ENCODE measurements at places on chromosomes 1 and 21.

DNA sequence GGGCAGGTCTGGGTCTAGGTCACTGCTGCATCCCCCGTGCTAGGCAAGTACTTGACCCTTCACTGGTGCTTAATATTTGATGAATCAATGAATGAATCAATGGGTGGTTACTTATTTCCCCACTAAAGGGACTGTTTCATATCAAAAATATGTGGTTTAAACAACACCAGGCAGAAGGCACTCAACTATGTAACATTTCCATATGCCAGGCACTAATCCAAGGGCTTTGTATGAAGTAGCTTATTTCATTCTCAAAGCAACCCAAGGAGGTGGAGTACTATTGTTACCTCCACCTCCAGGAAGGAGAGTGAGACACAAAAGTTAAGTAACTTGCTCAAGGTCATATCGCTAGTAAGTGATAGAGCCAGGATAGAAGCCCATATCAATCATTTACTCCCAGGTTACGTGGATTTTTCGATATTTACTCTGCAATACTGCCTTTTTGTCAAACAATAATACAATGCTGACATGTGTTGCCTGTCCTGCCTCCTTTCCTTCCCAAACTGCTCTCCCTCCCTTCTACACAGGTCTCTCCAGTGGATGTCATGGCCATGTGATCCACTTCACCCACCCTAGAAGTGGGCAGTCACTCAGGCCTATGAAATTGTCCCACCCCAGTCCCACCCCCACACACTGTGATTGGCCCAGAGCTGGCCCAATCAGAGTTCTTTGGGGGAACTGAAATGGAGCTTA is 142.8 kb downstream of the ETS2 start:
- DNase-seq = no peak

GRCh38 chr1:198754670-198755069 is 115.8 kb downstream of the PTPRC start:
- no peak for DNase-seq

DNA sequence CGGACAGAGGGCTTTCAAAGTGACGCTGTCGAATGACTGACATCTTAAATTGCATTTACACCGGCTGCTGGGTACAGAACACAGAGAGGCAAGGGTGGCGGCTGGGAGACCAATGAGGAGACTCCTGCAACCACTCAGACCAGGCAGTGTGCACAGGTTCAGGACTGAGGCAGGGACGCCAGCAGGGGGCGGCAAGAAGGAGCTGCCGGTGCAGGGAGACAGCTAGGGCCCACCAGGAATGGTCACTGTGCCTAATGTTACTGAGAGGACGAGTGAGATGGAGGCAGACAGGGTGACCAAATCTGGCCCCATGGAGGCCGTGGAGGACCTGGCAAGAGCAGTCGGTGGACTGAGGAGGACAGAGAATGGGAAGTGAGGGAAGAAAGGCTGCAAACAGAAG is 23.5 kb downstream of the GLIS1 start:
- no peak for DNase-seq

- DNase-seq = no peak
Observed at GRCh38 chr21:37455504-37455911, 88.9 kb downstream of the DYRK1A start.

GRCh38 chr1:5725406-5725805 is 266.8 kb downstream of the NPHP4 start:
- DNase-seq = no peak

DNA sequence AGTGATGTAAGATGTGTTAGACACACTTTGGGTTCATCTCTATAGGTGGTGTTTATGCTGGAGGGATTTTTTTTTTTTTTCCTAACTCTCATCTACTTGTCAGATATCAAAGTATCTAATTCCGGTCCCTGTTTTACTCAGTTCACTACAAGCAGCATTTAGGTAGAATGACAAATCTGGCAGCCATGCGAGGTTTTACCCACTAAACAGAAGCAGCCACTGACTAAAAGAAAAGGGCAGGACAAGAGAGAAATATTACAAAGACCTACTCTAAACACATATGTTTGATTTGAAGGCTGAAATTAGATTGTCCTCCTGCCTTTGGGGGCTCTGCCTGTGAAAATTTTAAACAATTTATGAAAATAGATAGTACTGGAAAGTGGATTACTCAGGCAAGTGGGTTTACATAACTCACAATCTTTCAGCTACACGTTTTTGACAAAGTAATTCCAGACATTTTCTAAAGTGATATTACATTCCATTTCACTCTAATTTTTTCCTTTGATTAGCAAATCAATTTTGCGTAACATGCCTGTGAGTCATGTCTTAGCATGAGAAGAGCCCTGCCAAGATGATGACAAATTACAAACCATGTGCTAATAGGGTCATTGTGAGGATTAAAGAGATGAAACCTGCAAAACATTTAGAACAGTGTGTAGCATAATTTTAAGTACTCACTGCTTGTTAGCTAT is 172.6 kb downstream of the PLA2G4A start:
- DNase-seq = no peak

DNA sequence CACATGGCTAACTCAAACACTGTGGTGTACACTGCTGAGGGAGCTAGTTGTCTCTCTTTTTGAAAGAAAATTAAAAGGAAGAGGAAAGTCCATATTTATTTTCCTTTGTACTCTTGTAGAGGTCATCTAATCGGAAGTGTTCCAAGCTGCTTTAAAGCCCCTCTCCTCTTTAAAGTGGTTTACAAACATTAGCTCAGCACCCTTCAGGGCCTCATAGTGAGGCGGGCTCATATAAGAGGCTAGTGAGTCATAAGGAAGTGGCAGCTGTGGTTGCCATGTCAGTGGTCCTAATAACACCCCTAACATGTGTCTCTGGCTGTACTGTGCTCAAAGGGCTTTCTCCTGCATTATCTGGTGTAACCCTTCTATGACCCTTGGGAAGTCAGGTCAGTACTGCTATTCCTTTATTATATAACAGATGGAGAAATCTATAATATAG is 104.4 kb upstream of the SERBP1 start:
- DNase-seq = no peak

Measured in SW 1271 (cell line).